ENCODE measurements at places on chromosomes 5 and 9. TPM values are rescaled to one million over a fixed set of nuclear protein-coding genes. Genes with fewer than 3 reads are reported as not detected.

Gene PALM2AKAP2
- total RNA-seq, result 5.7 TPM

Gene MOB3B
- total RNA-seq, result 0.19 TPM

- DNase-seq, result no peak
Observed at GRCh38 chr9:20303996-20304395, 318.3 kb downstream of the MLLT3 start.

- no peak for DNase-seq
Observed at GRCh38 chr9:133958756-133959155, 33.4 kb downstream of the VAV2 start.

Gene NR4A3
- total RNA-seq, result 6.4 TPM

DNA sequence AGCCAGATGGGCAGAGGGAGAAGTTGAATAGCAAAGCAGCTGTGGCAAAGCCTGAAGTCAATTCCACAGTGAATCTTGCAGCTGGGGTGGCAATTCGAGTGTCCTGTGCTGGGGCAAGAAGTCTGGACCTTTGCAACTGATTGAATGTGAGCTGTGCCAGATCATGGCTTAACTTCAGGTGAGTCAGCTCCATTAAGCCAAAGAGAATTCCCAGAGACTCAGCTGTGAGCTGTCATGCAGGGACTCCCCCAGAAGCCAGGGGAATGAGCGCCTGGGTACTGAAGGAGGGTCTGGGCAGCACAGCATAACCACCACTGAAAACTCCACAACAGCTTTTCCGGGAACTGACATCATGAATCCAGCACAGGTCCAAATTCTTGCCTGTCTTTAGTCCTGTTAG is 153.5 kb upstream of the TRPC7 start:
- DNase-seq, result no peak

DNA sequence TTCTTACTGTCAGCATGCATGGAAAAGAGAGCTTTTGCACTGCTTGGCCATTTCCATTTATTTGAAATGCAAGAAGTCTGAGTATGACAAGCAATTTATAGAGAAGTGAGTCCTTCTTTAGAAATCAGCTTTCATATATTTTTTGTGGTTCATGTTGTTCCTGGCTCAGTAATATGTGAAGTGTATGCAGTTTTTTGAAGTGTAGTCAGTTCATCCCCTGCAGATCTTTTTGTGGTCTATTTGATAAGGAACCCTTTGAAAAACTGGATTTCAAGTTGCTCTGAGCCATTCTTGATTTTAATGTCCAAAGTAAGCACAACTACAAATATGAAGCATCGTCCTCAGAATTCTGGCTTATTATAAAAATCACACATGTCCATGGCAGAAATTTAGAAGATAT is 294.1 kb upstream of the SMC2 start:
- DNase-seq, result no peak

GRCh38 chr9:68983522-68984424 is 30.1 kb downstream of the PRKACG start:
- DNase-seq, result no peak

Gene IARS1
- 273 TPM for total RNA-seq

GRCh38 chr9:99749641-99750040 is 72.0 kb upstream of the NR4A3 start:
- DNase-seq, result no peak

DNA sequence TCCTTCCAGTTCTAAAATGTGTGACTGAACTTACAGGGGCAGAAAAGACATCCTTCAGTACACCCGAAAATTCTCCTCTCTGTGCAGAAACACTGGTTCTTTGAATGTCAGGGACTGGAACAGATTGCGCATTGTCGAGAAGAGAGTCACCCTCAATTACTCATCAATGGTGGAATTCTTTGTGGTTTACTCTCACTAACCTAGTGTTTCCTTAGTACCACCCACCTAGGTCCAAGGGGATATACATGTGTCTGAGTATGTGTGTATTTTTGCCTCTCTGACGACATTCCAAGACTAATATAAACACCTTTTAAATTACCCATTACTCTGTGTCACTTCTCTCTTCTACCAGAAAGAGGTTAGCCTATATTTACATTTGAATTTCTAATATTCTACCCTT is 660.8 kb downstream of the TLE1 start:
- no peak for DNase-seq

Gene BAAT
- 0.17 TPM for total RNA-seq

Gene SPATA31C2
- total RNA-seq, result 0.17 TPM

DNA sequence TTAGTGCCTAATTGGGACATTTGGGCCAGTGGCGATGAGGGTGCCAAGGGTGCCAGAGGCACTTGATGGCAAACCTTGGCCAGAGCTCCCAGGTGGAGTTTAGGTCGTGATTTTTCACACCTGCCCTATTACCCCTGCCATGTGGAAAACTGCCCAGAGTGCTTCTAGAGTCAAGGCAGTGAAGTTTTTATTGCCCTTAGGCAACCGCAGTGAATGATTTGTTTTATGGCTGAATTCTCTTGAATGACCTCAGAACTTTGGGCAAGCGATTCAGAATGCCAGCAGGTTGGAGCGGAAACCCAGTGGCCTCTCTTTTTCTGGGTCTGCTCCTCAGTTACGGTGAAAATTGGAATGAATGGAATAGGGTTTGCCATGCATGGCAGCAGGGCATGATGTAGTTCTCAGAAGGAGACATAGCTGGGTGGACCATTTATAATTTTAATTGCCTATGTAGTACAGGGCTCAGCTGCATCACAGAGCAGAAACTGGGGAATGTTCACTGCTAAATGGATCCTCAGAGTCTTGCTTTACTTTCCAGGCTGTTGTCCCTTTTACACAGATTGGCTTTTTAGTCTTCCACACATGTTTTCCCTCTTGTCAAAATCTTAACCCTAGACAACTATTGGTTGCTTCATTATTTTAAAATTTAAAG is 820.0 kb upstream of the SEMA6A start:
- no peak for DNase-seq

- no peak for DNase-seq
Observed at GRCh38 chr9:68842568-68842967, 137.5 kb downstream of the PIP5K1B start.

DNA sequence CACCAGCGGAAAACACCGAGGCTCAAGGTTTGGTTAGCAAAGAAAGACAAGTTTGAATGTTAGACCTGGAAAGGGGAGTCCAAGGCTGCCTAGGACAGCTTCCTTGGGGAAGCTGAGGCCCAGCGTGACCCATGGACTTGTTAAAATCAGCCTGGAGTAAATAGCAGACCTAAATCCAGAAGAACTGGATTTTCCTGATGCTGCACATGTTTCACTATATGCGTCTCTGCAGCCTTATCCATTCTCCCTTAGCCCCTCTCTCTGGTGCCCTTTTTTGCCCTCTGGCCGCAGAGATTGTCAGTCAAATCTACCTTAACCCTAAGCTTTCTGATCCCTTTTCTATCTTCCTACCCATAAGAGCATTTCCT is 119.9 kb downstream of the NTRK2 start:
- no peak for DNase-seq

Gene TRPM6
- total RNA-seq, result not detected

GRCh38 chr5:165829504-165829903 is 2324.1 kb downstream of the MAT2B start:
- DNase-seq, result no peak

DNA sequence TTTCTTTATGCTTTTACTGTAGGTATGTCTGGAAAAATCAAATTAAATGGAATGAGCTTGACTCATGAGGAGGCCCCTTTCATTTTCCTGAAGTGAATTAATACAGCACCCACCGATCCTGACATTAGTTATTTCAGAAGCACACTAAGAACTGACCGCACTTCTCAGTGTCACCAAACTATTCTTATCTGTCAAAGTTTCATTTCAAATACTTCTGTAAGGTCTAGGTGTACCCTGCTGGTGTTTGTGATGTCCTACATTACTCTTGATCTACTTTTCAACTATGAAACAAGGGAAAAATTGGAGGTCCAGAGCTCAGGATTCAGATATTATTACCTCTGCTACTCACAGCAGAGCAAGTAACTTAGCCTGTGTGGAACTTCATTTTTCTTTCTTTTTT is 1.8 kb upstream of the TEK start:
- DNase-seq, result no peak

GRCh38 chr9:111978616-111979015 is 82.0 kb downstream of the UGCG start:
- DNase-seq, result no peak

GRCh38 chr9:111098093-111098492 is 59.8 kb upstream of the LPAR1 start:
- DNase-seq, result no peak

Gene TCERG1
- 142 TPM for total RNA-seq

GRCh38 chr5:179954434-179954833 is 46.7 kb upstream of the TBC1D9B start:
- DNase-seq, result no peak

GRCh38 chr5:119332208-119332607 is 23.6 kb upstream of the TNFAIP8 start:
- DNase-seq, result no peak

Gene PCDHA11
- total RNA-seq, result 15.5 TPM

DNA sequence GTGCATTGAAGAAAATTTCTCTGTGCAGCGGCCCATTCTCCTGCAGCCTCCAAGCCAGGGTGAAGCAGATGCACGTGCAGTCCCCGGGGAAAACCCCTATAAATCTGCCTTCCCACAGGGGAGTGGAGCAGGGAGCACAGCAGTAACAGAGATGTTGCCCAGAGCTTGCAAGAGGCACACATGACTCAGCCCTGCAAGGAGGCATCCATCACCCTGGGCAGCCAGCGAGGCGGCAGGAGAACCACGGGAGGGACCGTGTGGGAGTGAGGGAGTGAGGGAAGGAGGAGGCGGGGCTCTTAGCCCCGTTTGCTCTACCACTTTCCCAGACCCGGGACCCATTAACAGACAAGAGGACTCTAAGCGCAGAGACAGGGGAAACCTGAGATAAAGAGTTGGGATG is 96.2 kb upstream of the ARAP3 start:
- DNase-seq, result peak; percentile 87

DNA sequence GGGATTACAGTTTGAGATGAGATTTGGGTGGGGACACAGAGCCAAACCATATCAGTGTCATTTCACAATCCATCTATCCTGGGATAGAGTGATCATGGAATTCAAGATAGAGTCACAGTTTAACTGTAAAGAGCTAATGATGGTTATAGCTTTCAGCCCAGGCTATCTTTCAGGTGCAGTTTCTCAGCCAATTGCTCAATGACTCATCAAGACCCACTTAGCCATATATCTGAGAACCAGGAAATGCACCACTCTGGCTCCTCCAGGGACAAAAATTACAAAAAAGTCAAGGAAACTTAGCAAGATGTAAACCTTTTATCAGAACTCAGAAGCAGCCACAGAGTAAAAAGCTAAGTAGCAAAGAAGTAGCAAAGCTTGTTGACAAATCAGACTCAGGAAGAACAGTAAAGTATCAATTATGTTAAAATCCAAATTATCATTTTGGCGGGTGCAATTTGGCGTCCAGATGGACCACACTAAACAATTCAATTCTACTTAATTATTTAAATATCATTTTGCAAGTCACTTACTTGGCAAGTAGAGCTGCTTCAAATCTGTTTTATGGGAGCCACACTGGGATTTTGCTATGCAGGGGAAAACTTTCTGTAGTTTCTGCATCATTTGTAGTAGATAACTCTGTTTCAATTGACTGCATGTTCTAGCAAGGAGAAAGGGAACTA is 169.4 kb downstream of the TLE1 start:
- DNase-seq, result no peak

DNA sequence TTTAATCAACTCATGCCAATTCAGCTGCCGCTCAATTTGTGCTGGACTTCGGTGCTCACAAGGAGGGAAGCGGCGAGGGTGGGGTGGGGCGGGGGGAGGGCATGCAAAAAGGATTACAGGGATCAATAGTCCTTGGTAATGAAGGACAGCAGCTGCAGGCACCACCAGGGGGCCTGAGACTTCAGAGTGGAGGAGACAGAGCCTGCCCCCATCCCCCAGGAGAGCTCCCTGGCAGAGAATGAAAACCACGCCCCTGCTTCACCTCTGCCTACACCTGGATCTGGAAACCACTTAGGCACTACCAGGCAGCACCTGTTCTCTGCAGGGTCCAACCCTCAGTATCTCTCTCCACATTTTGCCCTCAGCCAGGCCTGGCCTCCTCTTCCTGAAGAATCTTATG is 155.6 kb downstream of the TRIM32 start:
- no peak for DNase-seq

DNA sequence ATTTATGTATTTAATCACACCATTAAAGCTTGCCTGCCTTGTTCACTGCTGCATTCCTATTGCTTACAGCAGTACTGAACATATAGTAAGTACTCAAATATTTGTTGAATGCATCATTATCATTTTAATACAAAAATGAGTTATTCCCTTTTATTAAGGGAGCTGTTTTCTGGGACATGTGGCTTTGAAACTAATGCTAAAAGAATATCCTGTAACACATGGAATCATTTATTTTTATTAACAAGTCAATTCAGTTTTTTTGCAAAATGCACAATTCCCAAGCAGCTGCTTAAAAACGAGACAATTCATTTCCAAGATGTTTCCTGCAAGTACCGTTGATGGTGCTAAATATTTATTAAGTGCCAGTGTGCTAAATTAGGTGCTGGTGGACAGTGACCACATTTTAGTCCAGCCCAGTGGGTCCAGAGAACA is 148.3 kb upstream of the NR3C1 start:
- no peak for DNase-seq

- no peak for DNase-seq
Observed at GRCh38 chr9:15755660-15756059, 202.8 kb downstream of the CCDC171 start.

Gene PCDHGA3
- total RNA-seq, result 0.85 TPM

- DNase-seq, result no peak
Observed at GRCh38 chr5:176732306-176732705, 78.1 kb upstream of the UNC5A start.

DNA sequence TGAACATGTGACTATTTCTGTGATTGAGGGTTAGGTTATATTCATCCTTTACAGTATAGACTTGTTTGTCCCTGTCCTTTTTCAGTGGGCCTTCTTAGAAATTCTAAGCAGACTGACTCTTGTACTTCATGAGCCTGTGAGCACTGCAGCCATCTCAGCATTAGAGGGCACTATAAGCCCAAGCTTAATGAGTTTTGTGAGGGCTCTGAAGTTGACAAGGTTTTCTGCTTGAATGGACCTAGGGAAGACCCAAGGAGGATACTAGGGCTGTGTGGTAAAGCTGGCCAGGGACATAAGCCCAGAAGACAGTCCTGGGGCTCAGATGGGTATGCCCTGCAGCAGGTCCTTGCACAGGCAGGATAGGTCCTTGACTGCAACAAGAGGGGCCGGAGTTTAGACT is 126.5 kb downstream of the MRPS30 start:
- DNase-seq, result peak; percentile 62

Gene PAEP
- not detected for total RNA-seq

- DNase-seq, result no peak
Observed at GRCh38 chr5:81685471-81685870, 65.4 kb downstream of the SSBP2 start.

DNA sequence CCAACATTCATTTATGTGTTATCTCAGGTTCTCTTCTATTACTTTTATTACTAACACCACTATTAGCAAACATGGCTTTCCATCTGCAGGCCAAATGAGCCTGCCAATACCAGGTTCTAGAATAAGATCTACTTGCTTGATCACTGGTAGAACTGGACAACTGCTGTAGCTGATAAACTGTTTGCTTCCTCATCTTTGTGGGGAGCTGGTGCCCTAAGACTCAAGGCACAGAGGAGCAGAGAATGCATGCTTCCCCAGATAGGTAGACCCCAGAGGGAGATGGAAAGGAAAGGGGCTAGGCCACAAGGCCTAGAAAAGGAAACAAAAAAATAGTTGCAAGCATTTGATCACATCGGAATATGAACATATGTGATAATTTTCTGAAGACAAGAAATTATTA is 30.7 kb upstream of the AUH start:
- no peak for DNase-seq

Gene EXOSC2
- 109 TPM for total RNA-seq

- DNase-seq, result no peak
Observed at GRCh38 chr9:109812818-109813281, 32.9 kb downstream of the PALM2AKAP2 start.

Gene FOXD4
- total RNA-seq, result not detected

All from A673 (cell line).